ENCODE measurements at places on chromosomes 1 and 21.

GRCh38 chr1:156781585-156782186 lies 14.4 kb downstream of the PRCC start:
- DNase-seq: no peak

GRCh38 chr1:223772771-223773160 lies 60.4 kb downstream of the CAPN2 start:
- DNase-seq: no peak

DNA sequence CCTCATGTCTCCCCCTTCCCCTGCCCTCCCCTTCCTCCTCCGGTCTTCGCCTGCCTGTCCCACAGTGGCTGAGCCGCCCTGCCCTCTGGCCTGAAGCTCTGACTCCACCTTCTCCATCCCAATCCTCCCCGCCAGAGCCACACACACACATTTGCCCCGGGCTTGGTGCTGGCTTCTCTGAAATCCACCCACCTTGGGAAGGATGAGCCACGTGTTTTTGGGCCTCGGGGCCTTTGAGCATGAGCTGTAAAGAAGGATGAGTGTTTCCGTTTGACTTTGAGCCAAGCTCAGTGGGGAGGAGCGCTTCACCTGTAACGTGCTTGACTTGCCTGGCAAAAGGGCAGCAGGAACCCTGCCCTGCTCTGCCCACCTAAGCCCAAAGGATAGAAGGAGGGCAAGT lies 295.1 kb downstream of the SIPA1L2 start:
- no peak for DNase-seq

DNA sequence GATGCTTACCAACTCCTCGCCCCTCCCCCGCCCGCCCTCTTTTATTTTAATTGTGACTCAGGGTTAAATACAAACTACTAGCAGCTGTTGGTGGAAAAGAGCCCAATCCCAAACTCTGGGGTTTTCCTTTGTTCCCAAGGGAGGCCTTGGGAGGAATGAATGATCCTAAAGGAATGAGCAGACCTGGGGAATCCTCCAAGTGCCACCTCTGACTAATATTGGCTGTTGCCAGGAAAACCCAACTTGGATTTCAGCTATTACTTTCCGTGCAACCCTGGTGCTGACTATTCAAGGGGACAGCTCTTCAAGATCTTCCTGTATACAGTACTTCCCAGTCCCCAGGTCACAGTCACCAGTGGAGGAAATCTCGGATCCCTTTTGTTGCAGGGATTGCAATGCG lies 1.3 kb upstream of the S100A10 start:
- no peak for DNase-seq

GRCh38 chr1:158353303-158354075 lies at the start of gene CD1E:
Gene CD1E, plus strand, starts transcription at chr1:158353894. Its CDS starts 95 bp downstream, at chr1:158353989.
- DNase-seq: no peak

All from stimulated activated CD4-positive, alpha-beta T cell treated with anti-CD3 and anti-CD28 coated beads, Interleukin-1b, Interleukin-23, amount 100 ng/mL, for 48 hours (primary cell).